ENCODE measurements at places on chromosomes 1 and 21.

- no peak for DNase-seq
These were observed 62.2 kb upstream of the KIF26B start for GRCh38 chr1:245092638-245092976.

GRCh38 chr1:159790237-159790917, 9.6 kb downstream of the DUSP23 start:
- DNase-seq: no peak

DNA sequence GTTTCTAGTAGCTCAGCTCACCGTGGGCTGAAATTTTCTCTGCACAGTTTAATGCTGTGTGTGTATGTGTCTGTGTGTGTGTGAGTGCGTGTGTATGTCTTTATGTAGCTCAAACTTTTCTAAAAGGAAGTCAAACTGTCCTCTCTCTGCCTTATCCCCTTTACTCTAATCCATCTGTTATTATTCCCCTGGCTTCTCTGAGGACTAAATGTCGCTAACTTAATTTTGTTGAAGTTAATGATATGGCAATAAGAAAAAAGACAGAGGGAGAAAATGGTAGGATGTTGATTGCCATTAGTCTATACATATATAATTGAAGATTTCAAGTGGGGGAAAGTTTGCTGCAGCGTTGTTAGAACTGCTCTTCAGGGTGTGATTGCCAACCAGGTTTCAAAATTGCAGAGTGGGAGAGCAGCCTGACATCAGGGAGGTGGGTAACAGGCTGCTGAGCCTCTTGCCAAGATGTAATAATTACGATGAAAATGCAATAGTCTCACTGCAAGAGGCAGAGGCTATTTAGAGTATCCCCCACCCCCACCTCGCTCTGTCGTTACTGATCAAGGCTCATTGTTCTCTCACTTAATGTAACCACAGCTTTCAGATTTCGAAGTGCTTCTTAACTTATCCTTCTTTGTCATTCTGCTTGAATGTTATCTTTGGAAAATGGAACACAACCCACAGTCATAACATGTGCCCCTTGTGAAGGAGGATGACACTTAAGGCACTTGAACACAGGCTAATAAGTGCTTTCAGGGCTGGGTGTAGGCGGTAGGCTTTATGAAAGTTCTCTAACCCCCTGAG, 559.0 kb upstream of the PLXNA2 start:
- no peak for DNase-seq

DNA sequence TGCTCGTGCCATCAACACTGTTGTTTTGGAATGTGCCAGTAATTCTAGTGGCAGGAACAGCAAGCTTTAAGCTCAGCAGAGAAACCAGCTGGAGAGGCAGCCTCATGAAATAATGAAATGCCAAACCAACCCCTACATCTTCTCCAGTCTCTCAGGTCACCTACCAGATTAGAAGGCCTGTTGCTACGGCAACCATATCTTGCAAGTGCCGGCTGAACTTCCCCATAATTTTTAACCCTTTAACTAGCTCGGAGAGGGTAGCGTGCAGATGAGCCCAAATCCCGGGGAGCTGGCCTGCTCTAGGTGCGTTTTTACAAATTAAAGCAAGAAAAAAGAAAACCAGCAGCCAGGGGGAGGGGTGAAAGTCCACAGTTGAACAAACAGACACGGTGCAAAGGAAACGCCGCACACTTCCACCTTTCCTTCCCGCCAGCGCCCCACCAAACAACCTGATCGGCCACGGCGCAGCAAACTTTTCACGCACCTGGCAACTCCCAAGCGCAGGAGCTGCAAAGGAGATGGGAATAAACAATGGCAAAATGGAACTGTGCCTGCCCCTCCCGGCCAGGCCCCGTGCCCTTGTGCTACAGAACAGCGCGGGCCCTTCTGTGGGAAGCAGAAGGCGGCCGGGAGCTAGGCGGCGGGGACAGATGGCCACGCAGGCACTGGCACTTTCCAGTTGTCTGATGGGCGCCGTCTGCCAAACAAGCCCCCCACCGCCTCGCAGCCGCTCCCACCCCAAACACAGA, 50.1 kb downstream of the SSBP3 start:
- no peak for DNase-seq

DNA sequence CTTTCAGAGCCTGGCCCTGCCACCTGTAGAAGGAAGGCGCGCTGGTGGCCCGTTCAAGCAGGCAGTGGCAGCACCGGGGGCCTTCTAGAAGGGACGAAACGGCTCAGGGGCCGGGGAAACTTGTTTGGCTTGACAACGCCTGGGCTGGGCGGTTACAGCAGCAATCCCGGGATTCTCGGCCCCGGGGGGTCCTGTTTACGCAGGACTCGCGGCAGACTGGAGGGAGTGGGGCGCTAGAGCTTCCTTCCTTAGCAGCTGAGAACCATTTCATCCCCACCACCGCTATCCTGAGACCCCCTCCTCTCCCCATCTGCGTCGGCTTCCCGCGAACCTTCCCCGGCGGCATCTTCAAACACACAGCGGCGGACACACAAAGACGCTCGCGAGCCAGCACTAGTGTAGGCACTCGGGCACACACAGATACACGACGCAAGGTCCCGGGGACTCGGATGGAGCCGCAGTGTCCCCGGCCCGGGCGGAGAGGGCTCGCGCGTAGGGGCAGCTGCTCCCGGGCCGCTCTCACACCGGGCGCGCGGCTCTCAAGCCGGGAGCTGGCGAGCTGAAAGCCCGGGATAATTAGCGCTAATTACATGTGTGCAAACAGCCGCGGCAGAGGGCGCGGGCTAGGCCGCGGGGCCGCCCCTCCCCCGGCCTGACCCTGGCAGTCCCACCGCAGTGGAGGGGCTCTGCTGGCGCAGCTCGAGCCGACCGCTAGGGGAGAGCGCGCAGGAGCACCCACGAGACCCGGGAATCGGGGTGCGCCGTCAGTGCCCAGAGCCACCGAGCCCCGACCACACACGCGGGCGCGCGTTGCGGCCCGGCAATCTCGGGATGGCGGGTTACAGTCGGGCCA, 271.4 kb downstream of the FOXD2 start:
- no peak for DNase-seq

GRCh38 chr1:82697965-82698364, 897.2 kb downstream of the ADGRL2 start:
- no peak for DNase-seq

DNA sequence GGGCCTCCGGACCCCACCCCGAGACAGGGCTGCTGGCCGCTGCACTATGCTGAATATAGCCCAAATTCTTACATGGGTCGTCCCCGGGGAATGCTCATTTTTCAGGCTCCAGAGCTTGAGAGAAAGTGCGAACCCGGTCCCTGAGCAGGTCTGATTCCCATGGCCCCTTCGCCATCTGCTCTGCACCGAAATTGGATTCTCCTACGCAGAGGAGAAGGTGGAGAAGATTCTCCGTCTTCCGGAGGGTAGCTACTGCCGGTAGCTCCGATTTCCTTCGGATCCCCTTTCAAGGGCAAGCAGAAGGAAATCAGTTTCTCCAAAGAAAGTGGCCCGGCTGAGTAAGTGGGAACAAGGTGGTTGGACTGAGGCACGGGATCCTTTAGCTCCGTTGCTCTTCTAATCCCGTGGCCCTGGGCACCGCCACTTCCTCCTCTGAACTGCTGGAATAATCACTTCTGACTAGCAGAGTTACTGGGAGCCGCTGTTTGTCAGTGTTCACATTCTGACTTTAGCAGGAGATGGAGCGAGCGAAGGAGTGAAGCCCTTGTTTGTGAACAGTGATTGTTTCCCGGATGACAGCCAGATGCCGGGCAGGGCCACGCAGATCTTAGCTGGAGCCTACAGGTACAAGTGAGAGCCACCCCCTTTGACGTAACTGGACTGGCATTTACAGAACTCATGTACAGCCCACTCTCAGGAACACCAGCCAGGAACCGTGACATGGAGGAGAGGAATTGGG, 1.1 kb upstream of the ZNF496 start:
- no peak for DNase-seq

- DNase-seq: no peak
These were observed 31.7 kb upstream of the RALGPS2 start for GRCh38 chr1:178693366-178693765.

GRCh38 chr1:59290193-59290949, 6.5 kb upstream of the FGGY start:
- no peak for DNase-seq

DNA sequence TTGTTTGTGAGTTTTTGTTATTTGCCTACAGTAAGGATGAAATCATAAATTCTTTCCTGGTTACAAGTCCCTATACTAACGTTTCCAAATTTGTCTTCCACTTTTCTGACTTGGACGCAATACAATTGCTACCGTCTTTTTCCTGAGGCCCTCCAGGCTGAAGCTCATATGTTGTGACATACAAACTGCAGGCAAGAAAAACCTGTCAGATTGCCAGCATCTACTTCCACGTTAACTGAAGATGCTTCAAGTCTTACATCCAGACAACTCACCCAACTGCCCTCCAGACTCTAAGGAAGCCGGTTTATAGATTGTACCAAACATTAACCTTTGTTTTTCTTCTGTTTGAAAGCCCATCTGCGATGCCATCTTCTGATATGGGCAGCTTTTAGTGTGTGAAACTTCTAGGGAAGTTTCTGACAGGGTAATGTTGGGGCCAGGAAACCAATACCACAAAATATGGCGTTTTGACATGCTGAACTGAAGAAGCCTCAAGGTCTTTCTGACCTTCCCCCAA, 21.4 kb upstream of the RNF11 start:
- DNase-seq: no peak

DNA sequence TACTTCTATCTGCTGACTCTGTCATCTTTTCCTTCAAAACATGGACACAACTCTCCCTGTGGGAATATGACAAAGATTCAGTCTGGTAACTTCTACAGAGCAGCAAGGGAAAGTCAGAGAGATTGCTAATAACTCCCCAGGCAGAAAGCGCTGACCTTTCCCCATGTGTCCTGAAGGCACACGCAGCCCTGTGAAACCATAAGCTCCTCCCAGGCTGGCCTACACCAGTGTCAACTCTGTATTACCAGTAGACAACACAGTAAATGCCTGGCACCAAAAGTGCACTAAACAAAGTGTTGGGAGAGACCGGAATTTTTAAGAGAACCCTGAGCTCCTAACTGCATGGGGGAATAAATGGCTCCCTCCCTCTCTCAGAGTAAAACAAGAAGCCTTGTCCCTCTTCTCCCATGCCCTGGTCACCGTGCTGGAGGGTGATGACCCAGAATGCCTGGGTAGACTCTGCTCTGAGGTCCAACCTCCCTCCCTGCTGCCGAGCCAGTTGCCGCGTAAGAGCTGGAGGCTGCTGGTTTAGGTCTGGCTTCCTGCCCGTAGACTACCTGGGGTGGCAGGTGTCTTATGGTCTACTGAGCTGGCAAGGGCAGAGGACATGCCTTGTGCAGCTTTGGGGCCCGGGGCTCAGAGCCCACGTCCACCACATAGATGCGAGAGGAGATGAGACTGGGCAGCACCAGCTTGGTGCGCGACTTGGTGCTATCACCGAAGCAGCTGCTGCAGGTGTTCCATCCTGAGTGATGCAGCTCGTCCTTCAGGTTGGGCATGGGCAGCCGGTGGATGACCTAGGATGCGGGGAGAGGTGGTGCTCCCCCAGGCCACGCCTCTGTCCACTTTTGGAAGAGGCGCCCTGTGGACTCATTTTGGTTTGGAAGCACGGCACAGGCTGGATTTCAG, 3.9 kb downstream of the SELENBP1 start:
- no peak for DNase-seq

- no peak for DNase-seq
These were observed 63.6 kb downstream of the NEK7 start for GRCh38 chr1:198220428-198220827.

DNA sequence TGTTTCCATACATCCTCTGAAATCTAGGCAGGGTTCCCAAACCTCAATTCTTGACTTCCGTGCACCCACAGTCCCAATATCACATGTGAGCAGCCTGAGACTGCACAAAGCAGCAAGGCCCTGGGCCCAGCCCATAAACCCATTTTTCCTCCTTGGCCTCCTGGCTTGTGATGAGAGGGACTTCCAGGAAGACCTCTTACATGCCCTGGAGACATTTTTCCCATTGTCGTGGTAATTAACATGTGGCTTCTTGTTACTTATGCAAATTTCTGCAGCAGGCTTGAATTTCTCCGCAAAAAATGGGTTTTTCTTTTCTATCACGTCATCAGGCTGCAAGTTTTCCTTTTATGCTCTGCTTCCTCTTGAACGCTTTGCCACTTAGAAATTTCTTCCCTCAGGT, 3.3 kb upstream of the PIGK start:
- no peak for DNase-seq

DNA sequence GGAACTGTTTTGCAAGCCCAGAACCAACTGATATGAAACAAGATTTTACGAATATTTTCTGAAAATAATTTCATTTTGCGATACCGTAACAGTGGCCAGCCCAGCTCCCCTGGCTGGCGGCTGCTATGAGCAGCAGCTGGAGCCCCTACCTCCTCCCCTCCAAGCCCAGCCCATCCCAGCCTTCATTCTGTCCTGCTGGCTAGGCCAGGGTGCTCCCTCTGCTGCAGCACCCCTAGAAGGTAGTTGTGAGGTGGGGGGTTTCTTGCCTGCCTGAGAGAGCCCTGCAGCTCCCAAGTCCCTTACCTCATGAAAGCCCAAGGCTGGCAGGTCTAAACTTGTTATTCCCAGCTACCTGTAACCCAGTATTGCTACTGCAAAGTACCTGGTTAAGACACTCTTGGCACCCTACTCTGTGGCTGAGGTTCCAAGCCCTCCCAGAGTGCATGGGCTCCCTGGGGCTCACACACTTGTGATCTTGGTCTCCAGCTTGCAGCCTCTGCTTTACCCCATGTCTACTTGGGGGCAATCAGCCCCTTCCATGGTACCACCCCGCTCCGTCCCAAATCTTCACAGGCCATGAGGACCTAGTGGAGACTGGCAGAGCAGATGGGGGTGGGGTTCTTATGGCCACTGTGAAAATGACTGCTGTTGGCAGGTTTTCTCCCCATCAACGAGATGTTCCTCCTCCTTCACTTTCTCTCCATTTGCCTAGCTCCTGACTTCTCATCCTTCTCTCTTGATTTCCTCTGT, 239.8 kb downstream of the TRABD2B start:
- no peak for DNase-seq

DNA sequence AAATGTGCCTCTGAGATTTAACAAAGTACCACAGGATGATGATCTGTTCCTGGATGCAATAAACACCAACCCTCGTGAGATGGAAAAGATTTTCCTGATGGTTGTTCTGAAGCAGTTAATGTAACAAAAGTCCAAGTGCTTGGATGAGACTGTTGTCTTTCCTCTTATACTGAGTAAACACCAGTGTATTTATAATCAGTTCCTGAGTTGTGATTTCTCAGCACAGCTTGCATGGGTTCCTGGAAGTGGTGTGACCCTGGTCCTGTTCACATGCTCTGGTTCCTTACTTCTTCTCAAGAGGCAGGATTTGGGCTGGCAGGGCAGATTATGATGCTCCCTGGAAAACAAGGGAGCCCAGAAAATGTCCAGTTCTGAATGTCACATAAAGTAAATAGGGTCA, 208.2 kb upstream of the USP24 start:
- no peak for DNase-seq

DNA sequence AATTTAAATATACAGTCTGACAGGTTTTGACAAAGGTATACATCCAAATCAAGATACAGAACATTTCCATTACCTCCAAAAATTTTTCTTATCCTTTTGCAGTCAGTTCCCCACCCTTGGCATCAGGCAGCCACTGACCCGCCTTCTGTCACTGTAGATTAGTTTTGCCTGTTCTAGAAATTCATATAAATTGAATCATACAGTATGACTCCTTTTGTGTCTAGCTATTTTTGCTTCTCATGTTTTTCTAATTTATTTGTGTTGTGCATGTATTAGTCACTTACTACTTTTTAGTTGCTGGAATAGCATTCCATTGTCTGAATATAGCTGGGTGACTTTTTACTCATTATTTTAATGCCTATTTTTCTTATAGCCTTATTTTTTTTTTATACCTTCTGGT, 3.8 kb downstream of the UTP25 start:
- DNase-seq: no peak

- DNase-seq: no peak
These were observed 5.7 kb upstream of the ABCA4 start for GRCh38 chr1:94126651-94127050.

GRCh38 chr1:8903410-8903809, 24.9 kb upstream of the ENO1 start:
- DNase-seq: no peak
